ENCODE measurements at places on chromosomes 6 and 20. TPM values are rescaled to one million over a fixed set of nuclear protein-coding genes. Genes with fewer than 3 reads are reported as not detected.

GRCh38 chr6:16409531-16410441 is 171.4 kb downstream of the GMPR start:
- peak; percentile 91 for ATAC-seq

The ZNF292 gene
- total RNA-seq: 21.6 TPM

The UTRN gene
- total RNA-seq: 44.0 TPM

DNA sequence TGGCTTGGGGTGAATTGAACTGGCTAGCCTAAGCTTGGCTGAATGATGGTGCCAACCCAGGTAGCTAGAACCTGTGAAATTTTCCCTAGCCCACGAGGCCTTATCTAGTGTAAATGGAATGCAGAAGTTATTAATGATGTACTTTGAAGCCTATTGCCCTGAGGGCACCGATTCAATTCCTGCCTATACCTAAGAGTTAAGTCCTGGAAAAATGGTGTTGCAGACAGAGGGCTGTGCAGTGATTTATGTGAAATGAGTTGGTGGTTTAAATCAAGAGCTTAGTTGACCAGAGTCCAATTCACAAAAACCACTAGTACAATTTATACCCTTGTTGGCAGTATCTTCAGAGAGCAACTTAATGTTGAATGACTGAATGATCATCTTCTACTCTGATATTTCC is 373.8 kb upstream of the JAG1 start:
- peak; percentile 22 for ATAC-seq

- ATAC-seq: peak; percentile 63
These were observed 77.9 kb upstream of the RALY start for GRCh38 chr20:33915726-33916331.

GRCh38 chr6:79081663-79082062 is 3.6 kb upstream of the PHIP start:
- ATAC-seq: no peak

GRCh38 chr20:43911066-43911465 is 3.6 kb upstream of the TOX2 start:
- no peak for ATAC-seq

The ADIG gene
- total RNA-seq: not detected

- ATAC-seq: no peak
These were observed 506.7 kb upstream of the MARCKS start for GRCh38 chr6:113350461-113350860.

The HLA-DQA2 gene
- 0.80 TPM for total RNA-seq

- no peak for ATAC-seq
These were observed 107.7 kb upstream of the JAG1 start for GRCh38 chr20:10781526-10781925.

The LY6G6D gene
- not detected for total RNA-seq

- no peak for ATAC-seq
These were observed 512.8 kb upstream of the CHD6 start for GRCh38 chr20:42130810-42131596.

GRCh38 chr6:36350681-36351571 is 14.2 kb upstream of the BNIP5 start:
- ATAC-seq: no peak

GRCh38 chr6:76639941-76640340 is 567.5 kb upstream of the IMPG1 start:
- no peak for ATAC-seq

DNA sequence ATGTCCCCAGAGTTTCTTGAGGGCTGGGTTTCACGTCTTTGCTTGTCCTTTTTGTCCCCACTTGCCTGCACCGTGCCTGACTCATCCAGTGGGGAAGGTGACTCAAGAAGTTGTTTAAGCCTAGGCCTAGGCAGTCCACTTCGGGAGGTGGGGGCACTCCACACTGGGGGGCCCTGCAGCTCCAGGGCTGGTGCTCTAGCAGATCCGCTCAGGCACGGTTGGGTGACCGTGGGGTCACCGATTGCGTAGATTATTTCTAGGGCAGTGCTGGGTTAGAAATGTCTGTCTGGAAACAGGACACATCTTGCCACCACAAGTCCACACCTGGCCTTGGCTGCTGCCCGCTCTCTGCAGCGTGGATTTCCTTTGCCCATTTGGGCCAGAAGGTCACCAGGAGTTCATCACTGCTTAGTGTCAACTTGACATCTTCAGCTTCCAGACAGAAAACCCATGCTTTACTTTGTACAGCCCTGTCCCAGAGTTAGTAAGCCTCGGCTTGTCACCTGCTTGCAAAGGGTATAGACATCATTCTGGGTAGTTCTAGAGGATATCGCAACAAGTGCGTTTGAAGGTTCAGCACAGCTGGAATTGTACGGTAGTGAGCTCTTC is 13.6 kb upstream of the C20orf144 start:
- peak; percentile 66 for ATAC-seq

DNA sequence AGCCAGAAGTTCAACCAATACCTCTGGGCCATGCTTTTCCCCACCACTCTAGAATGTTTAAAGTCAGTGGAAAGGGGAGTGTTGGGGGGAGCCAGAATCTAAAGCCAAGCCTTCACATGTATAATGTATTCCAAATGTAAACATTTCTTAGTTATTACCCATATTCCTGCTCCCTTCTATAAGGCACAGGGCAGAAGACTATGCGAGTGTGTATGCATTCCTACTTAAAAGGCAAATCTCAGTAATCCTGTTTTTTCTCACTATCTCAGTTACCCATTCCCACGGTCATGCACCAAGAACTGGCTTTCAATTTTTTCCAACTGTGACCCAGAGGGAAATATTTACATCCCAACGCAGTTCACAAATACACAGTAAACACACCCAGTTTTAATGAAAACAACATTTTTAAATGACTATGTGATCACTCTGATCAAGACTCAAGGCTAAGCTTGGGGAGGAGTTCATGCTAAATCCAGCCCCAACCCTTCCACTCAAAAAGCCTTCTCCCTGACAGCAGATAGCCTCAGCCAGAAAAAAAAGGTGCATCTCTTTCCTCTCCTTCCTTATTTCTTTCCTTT is 57.5 kb downstream of the EPB41L2 start:
- no peak for ATAC-seq

The IBTK gene
- total RNA-seq: 25.2 TPM

DNA sequence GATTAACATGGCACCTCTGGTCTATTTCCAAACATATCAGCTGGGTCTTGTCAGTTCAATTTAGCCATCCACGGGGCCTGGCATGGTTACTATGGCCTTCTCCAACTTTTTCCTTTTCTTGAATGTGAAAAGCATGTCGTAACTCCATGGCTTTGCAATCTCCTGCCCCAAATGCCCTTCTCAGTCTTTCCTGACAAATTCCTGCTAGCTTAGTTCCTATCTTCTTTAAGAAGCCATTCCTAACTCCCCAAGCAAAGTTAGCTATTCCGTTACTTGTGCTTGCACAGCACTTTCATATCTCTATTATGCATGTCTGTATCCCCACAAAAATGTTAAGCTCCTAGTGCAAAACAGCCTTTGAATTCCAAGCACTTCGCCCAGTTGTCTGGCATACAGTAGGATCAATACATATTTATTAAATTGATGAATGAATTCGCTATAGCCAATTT is 105.6 kb downstream of the AIG1 start:
- no peak for ATAC-seq

GRCh38 chr20:30502670-30503069 is 754.8 kb upstream of the DEFB115 start:
- ATAC-seq: no peak

The SLC22A1 gene
- 0.44 TPM for total RNA-seq

DNA sequence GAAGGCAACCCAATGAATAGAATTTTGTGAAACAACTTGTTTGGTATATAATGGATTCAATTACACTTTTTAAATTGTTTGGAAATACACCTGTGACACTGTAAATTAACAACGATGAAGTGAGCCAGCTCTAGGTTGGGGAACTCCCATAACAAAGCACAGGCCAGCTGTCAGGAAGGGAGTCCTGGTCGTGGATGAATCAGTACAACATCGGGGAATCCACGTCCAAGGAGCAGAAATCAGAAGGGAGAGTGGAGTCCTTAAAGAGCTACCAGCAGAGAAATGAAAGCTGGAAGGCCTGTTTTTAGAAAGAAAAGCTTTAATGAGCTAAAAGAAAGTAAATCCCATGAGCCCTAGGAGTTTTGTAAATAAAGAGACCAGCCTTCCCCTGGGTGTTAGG is 223.1 kb upstream of the SLC35B3 start:
- no peak for ATAC-seq

- ATAC-seq: no peak
These were observed 137.1 kb downstream of the LY86 start for GRCh38 chr6:6725468-6726209.

DNA sequence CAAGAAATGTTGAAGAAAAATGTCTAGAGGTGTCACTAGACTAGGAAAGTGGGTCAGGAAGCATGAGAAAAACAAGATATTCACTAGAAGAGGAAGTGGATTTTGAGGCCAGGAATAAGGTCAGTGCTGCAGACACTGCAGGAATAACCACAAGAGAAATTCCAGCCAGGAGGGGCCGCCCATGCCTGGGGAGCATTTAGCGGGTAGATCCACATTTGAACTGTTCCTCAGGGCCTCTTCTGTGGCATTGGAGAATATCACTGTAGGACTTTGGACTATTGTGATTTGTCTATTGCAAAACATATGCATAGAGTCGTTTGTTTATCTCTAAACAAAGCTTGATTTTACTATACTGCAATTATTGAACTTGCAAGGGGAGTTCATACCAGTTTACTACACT is 49.6 kb upstream of the CCDC28A start:
- no peak for ATAC-seq

GRCh38 chr20:41276317-41276751 is 41.2 kb downstream of the ZHX3 start:
- no peak for ATAC-seq

GRCh38 chr20:34124469-34125249 is 12.6 kb upstream of the EIF2S2 start:
- ATAC-seq: no peak

The AGER gene
- total RNA-seq: 2.7 TPM

The WFDC5 gene
- total RNA-seq: 4.3 TPM

The EPB41L2 gene
- total RNA-seq: 9.1 TPM

- peak; percentile 96 for ATAC-seq
These were observed 27.3 kb upstream of the STX16 start for GRCh38 chr20:58623579-58624473.

GRCh38 chr6:72654071-72654621 is 32.3 kb downstream of the KCNQ5 start:
- no peak for ATAC-seq

The PRDM13 gene
- not detected for total RNA-seq

DNA sequence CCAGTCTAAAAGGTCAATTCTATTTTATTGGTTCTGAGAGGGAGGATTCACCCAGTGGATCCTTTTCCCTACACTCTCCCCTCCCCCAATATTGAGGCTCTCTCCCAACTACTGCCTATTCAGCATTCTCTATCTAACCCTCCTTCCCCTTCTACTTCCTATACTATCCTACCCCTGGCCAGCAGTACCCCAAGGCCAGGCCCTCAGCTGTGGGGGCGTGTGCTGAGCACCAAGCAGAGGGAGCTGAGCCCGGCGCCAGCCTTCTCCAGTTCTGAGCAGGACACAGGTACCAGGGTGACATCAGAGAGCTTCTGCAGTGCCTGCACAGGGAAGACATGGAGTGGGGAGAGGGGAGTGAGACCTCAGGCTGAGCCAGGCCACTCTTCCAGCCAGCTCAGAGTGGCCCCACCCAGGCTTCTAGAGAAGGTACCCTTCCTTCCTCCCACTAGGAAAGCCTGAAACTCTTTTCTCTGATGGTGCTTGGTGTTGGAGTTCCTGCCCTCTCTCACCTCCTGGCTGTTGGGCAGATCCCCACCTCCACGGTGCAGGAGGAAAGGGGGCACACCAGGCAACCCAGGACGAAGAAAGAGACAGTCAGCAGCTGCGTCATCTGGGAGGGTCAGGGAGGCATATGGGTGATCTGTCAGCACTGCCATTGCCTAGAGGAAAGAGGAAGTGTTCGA is 1.9 kb downstream of the DDAH2 start:
- no peak for ATAC-seq

- peak; percentile 85 for ATAC-seq
These were observed 16.6 kb downstream of the DSE start for GRCh38 chr6:116387374-116387773.

- ATAC-seq: no peak
These were observed 32.8 kb upstream of the PMEPA1 start for GRCh38 chr20:57742507-57743181.

The ZKSCAN4 gene
- 2.6 TPM for total RNA-seq

DNA sequence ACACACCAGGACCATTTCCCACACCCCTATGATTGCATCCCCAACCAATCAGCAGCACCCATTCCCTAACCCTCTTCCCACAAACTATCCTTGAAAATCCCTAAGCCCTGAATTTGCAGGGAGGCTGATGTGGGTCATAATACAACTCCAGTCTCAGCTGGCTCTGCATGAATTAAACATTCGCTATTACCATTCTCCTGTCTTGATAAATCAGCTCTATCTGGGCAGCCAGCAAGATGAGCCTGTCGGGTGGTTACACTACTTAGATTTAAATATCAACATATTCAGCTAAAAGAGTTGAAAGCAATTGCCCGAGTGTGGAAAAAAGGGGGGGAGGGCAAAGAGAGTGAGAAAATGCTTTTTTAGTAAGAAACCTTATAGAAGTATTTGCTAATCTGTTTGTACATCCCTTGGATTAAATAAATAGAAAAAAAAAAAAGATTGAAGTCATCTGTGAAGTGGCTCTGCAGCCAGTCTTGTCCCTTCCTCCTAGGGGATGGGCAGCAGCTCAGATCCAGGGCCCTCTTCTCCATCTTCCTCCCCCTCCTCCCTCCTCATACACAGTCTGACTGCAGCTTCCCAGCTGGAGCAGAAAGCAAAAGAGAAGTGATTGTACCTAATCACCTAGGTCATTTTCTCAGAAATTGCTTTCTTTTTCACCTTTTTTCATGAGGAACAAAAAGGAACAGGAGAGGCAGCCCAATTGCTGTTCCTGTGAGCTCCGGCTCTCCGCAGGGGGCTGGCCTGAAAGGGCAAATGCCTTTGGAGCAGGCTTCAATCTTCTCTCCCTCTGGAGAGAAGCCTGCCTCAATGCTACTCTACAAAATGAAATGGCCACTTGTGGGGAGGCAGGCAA is 356.6 kb upstream of the SULF2 start:
- no peak for ATAC-seq

- ATAC-seq: no peak
These were observed 40.3 kb downstream of the ERMARD start for GRCh38 chr6:169791721-169792131.

GRCh38 chr6:102390541-102390940 is 997.0 kb downstream of the GRIK2 start:
- ATAC-seq: no peak
